ENCODE measurements at places on chromosomes 13 and 19. TPM values are rescaled to one million over a fixed set of nuclear protein-coding genes. Genes with fewer than 3 reads are reported as not detected.

DNA sequence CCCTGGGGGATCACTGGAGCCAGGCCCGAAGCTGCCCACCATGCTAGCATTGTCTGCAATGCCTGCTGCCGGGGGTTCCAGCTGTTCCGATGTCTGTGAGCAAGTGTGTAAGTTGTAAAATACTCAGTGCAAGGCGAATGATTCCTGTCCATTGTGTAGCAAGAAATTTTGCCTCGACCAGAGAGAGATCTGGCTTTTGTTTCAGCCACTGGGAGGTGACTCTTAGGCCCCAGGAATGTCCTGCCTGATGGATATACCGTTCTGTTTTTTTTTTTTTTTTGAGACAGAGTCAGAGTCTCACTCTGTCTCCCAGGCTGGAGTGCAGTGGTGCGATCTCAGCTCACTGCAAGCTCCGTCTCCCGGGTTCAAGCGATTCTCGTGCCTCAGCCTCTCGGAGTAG, 7.3 kb upstream of the GADD45B start:
- DNase-seq, result no peak

GRCh38 chr19:2334986-2335846, 6.7 kb downstream of the SPPL2B start:
- DNase-seq, result no peak

The NALCN gene
- total RNA-seq, result not detected

The ZNF154 gene
- 4.0 TPM for total RNA-seq

The TEX29 gene
- 0.96 TPM for total RNA-seq

All from activated CD8-positive, alpha-beta memory T cell treated with anti-CD3 and anti-CD28 coated beads, Interleukin-2, amount 10 ng/mL, durations not matched to agents 7 days and 5 days (primary cell).